ENCODE measurements at places on chromosomes 11 and 22. TPM values are rescaled to one million over a fixed set of nuclear protein-coding genes. Genes with fewer than 3 reads are reported as not detected.

DNA sequence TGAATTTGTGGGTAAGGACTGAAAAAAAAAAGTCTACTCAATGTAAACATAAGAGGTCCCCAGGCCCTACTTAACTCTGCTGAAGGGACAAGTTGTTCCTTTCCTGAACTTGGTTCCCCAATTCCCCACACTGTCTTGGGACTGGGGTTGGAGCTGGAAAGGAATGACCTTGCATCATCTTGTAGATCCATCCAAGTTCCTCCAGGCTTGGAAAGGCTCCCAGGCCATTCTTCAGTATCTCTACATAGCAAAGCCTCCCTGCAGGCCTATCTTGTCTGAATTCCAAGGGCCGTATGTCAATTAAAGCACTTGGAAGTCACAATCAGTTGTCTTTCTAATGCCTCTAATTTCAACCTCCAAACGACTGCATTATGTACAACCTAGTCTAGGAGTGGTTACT lies 361.2 kb downstream of the TMEM135 start:
- DNase-seq: no peak

DNA sequence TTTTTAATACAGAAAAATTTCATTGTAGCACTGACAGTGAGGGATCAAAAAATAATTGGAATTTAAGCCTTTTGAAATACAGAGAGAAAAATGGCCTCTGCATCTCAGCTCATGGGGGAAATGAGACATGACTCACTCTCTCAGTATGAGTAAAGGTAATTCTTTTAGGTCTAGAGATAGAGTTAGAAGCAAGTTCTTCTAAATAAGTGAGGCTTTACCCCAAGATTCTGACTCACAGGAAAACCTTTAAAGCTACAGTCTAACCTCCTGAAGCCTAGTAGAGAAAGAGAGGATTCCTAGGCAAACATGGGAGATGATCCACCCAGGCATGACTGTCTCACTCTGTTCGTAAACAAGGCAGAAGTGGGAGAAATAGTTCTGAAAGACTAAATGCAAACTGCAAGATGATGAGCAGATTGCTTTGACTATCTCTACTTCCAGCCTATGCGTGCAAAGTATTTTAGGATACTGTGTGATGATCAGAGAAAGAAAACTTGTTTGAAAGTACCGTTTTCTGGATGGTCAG lies 1003.3 kb upstream of the CCDC90B start:
- DNase-seq: peak; percentile 5

GRCh38 chr11:30936491-30936890 lies 350.3 kb upstream of the MPPED2 start:
- no peak for DNase-seq

- DNase-seq: no peak
Measured at GRCh38 chr11:45917286-45917622, 423 bp downstream of the PEX16 start.

- no peak for DNase-seq
Measured at GRCh38 chr11:133525976-133526375, 6.3 kb downstream of the OPCML start.

GRCh38 chr11:27012234-27012921 lies 18.5 kb downstream of the FIBIN start:
- no peak for DNase-seq

GRCh38 chr22:41491374-41492100 lies 22.6 kb downstream of the ACO2 start:
- no peak for DNase-seq

- DNase-seq: no peak
Measured at GRCh38 chr11:108431370-108431769, 36.0 kb downstream of the C11orf65 start.

- DNase-seq: no peak
Measured at GRCh38 chr22:37060801-37061610, 9.5 kb downstream of the KCTD17 start.

DNA sequence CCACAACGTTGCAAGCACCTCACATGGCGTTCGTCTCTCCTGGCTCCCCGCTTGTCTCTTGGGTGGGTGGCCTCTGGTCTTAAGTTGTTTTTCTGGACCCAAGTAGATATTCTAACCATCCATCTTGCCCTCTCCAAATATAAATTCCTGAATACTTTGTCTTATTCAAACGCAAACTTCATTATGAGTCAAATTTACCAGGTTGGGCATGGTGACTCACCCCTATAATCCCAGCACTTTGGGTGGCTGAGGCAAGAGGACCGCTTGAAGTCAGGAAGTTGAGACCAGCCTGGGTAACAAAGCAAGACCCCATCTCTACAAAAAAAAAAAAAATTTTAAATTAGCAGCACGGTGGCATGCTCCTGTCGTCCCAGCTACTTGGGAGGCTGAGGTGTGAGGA lies 5.1 kb upstream of the IGSF9B start:
- no peak for DNase-seq

- DNase-seq: no peak
Measured at GRCh38 chr11:76185931-76186401, 20.3 kb downstream of the WNT11 start.

- DNase-seq: no peak
Measured at GRCh38 chr11:37718431-37718999, 1120.5 kb upstream of the RAG2 start.

GRCh38 chr11:109306322-109306721 lies 115.7 kb upstream of the C11orf87 start:
- no peak for DNase-seq

DNA sequence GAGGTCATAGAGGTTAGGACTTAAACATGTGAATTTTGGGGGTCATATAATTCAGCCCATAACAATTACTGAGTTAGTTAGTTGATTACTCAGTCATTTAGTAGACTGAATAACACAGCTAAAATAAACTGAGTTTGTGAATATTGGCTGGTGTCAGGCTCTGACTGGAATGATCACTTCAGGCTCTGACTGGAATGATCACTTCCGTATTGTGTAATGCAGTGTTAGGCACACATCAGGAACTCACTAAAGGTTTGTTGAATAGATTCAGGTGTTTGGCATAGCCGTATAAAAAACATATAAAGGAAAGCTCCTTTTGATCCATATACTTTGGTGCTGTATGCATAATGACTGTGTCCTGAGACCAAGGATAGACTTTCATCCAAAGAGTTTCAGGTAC lies 610.5 kb downstream of the INSC start:
- DNase-seq: no peak

DNA sequence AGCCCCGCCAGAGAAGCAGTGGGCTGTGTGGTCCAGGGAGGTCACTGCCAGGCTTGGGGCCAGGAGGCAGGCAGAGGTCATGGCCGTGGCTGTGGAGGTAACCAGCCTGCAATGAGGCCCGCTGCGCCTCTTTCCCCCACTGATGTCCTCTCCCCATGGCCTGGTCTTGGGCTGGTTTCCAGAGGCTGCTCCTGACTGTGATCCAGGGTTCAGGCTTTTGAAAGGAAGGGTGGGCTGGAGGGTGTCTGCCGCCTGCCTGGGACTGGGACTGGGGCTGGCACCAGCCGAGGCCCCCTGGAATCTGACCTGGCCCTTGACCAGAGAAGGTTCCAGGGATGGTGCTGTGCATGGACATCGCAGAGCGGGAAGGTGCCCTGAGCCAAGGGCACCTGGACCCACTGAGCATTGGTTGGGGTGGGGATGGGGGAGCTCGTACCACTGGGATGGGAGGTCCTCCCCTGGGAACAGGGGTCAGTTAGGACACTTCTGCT lies 59.6 kb upstream of the THY1 start:
- no peak for DNase-seq

DNA sequence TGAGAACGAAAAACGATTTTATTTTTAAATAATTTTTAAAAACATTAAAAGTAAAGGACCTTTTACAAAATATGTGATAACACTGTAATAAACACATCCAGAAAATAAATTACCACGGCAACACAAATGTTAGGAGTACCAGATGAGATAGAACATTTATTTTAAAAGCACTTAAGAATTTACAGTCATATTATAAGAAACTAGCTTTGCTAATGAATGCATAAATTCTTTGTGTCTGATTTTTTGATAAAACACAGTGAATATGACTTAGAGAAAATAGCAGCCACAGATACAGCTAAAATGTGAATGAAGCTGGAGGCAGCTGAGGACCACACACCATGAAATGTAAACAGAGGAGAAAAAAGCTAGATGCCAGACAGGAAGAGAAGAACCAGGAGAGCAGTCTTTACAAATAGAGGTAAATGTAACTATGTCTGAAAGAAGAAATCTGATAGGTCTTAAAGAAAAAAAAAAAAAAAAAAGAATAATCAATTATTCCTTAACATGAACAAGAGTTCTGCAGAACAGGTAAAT lies 14.6 kb downstream of the CCDC34 start:
- no peak for DNase-seq

- no peak for DNase-seq
Measured at GRCh38 chr11:81987829-81988472, 745.7 kb downstream of the FAM181B start.

GRCh38 chr11:75850787-75851186 lies 35.8 kb downstream of the UVRAG start:
- DNase-seq: no peak

GRCh38 chr22:22925146-22925804 lies 37.7 kb downstream of the IGLL5 start:
- no peak for DNase-seq

DNA sequence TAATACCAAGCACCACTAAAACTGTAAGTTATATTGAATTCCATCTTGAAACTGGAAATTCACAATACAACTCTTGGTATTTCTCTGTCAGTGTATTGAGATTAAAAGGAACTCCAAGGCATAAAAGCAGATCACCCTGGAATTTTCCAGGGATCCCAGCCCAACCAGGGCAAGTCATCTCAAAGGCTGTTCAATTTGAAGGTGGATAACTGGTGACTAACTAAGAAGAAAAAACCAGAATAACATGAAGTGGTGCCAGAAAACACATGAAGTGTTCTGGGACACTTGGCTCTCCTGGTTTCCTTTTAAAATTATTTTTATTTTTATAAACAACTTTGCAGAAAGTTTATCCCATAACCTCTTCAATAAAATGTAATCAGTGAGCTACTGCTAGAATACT lies 7.8 kb upstream of the BMAL1 start:
- no peak for DNase-seq

GRCh38 chr11:121452609-121453150 lies at the start of gene SORL1-AS1:
SORL1-AS1 (minus strand) TSS chr11:121452967.
- no peak for DNase-seq

DNA sequence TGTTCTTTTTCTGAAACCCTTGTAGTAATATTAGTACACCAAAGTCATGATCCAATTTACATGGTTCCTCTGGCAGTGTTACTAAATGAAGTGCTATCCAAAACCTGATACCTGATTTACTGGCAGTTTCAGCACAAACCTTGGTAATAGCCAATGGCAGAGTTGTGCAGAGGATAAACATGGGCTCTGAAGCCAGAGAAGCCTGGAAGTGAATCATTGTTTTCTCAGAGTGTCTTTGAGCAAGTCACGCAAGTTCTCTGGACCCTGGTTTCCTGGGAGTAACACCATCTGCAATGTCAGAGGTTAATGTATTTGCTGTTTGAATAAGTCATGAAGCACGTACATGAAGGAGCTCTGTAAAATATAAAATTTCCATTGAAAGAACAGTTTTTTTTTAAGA lies 222.3 kb upstream of the NARS2 start:
- peak; percentile 83 for DNase-seq

DNA sequence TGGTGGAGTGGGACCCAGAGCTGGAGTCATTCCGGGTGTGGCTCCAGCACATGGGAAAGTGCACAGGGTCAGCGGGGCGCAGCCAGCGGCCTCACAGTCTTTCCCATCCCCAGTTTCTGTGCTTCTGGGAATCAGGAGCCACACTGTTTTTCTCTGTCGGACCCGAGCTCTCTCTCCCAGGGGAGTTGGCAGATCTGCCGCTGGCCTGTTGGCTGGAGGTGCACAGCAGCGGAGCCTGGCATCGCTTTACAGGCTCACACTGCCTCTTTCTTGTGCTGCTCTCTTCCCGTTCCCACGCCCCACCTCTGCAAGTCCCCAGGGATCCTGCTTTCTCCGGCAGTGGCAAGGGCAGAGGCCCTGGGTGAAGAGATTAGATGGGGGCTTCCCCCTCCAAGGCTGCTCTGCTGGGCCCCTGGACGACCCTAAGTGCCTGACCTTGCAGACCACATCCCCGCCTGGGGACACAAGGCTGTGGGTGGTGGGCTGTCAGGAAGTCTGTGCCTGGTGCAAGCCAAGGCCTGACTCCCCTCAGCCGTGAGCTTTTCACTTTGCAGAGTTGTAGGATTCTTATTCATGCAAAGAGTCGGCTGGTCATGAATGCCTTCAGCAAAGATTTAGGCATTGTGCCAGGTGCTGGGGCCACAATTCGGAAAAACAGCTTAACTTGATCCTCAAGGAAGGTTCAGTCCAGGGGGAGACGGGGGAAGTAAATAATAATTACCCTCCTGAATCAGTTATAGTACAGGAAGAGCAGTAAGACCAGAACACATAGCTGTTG lies 116.3 kb downstream of the TIMP3 start:
- no peak for DNase-seq

DNA sequence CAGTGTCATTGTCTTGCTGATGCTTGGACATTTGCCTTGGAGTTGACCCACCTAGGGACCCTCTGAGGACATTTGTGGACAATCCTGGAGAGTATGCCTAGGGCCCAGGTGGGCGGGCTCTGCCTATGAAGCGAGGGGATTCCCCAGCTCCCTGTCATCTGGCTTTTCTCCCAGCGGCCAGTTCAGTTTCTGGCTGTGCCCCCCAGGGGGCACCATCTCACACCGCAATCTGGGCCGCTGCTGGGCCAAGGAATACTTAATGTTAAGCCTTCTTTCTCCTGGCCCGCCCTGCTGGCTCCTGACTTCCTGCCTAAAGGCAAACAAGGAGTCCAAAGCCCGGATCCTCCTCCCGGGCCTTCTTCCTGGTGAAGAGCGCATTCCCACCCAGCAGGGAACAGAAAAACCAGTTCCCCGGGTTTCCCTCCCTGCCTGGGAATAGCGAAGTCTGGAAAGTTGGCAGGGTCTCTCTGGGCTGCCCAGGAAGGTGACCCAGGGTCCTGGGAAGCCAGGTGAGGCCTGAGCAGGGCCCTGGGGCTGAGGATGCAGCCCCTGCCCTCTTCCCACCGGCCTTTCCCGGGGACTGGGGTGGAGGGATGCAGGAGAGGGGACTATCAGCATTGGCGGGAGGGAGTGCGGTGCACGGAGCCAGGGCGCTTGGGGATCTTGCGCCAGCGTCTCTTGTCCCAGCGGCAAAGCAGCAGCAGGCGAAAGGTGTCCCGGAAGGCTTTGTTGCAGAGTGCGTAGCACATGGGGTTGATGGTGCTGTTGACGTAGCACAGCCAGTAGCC lies 11.9 kb downstream of the CHRM1 start:
- no peak for DNase-seq

The HOATZ gene
- polyA plus RNA-seq: not detected

The FXYD6 gene
- polyA plus RNA-seq: not detected

The MS4A3 gene
- not detected for polyA plus RNA-seq

The CYB5R2 gene
- 48.9 TPM for polyA plus RNA-seq

The JHY gene
- 4.4 TPM for polyA plus RNA-seq

The SLC5A4 gene
- not detected for polyA plus RNA-seq

The P2RY6 gene
- 0.56 TPM for polyA plus RNA-seq

The CHRM4 gene
- polyA plus RNA-seq: not detected

The PRG3 gene
- not detected for polyA plus RNA-seq

All from BJ (cell line).